Inflammatory macrophage treated with lipopolysaccharide for 4 hours (primary cell): ENCODE measurements at places on chromosomes 1 and 21.
A peak's percentile ranks its signal among the peaks of the same experiment; 100 is the strongest.

DNA sequence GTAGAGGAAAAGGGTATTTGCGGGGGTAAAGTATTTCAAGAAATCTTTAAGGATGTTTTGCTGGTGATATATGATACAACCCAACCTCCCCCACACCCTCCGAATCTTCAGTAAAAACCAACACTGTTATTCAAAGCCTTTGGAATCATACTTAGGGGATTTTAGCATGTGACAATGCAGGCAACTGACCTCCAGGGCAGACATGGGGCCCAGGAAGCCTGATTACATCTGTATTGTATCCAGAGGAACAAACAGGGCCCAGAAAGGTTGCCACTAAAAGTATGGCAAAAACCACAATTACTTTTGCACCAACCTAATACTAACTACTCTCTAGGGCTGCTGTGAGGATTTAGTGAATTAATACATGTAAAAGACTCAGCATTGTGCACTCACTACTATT, 43.9 kb upstream of the CNN3 start:
- DNase-seq: no peak

- DNase-seq: no peak
These were observed 145.6 kb downstream of the HMGB4 start for GRCh38 chr1:34009340-34009985.

- DNase-seq: no peak
These were observed 329.0 kb downstream of the OLFM3 start for GRCh38 chr1:101667761-101668160.

DNA sequence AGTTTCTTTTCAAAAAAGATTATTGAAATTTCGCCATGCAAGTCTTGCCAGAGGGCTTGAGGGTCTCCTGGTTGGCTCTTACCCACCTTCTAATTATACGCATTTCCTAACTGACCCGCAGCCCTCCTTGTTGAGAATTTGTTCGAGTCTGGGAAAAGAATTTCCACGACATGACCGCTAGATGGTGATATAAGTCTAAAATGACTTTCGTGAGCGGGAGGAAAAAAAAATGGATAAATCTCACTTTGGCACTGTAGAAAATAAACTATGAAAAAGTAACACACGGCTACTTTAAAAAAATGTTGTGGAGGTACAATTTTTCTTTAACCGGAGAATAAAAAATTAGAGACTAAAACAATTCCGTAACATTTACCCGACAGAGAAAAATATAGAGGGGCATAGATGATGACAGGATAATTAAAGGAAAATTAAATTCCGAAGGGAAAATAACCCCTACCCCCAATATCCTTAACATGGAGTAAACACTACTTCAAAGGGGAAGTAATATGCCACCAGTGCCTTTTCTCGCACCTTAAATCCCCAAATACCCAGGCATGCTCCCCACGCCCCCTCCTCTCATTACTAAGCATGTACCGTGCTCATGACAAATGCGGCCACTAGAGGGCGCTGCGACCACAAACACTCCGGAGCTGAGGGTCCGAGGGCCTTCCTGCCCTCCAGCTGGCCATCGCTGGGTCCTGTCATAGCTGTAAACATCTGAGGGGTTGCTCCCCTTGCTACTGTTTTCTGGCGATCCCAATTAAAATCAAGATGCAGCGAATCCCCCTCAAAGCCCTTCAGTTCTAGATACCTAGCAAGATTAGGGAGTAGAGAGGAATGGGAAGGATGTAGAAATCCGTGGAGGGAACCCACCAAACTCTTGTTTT, 266.9 kb downstream of the ASTN1 start:
- peak; percentile 42 for DNase-seq

GRCh38 chr1:68276448-68276847, 44.1 kb upstream of the WLS start:
- DNase-seq: no peak

DNA sequence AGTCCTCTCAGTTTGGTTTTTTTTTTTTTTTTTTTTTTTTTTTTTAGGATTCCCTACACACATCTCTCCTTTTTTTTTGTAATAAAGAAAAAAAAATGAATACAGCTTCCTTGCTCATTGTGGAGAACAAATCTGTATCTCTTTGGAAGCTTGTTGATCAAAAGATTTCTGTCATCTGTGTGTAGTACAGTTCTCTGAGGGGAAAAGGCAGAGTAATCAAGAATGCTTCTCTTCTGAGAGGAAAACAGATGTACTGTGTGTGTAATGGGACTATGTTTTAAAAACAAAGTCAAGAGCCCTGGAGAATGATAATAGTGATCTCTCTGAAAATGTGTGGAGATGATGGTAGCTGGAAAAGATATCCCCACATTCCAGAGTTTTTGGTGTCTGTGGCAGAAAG, 16.5 kb upstream of the ROR1 start:
- no peak for DNase-seq

DNA sequence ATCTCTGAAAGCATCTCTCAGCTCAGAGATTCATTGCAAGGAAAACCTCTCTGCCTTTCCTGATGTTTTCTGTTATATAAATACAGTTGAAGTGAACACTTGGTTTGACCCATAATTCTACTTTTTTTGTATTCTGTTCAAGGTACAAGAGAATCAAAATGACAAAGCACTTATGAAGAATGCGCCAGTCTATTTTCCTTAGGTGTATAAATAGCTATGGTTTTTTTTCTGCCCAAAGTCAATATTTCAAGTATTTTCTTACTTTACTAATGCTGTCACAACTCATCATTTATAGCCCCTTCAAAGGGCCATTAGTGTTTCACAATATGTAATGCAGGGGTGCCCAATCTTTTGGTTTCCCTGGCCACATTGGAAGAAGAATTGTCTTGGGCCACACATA, 142.5 kb upstream of the C1orf105 start:
- DNase-seq: no peak

DNA sequence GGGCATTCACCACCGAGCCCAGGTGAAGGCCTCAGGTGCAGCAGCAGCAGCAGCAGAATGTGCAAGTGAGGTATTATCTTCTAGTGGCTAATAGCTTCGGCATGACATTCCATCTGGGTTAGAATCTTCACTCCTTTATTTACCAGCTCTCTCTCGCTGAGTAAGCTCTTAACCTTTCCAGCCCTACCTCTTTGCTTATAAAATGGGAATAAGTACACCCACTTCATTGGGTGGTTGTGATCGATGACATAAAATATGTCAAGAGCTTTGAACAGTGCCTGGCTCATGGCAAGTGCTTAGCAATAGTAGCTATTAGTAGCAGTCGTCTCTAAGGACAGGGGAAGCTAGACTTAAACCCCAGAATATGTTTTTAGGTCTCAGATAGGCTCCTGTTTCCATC, 149.5 kb downstream of the NOS1AP start:
- no peak for DNase-seq

DNA sequence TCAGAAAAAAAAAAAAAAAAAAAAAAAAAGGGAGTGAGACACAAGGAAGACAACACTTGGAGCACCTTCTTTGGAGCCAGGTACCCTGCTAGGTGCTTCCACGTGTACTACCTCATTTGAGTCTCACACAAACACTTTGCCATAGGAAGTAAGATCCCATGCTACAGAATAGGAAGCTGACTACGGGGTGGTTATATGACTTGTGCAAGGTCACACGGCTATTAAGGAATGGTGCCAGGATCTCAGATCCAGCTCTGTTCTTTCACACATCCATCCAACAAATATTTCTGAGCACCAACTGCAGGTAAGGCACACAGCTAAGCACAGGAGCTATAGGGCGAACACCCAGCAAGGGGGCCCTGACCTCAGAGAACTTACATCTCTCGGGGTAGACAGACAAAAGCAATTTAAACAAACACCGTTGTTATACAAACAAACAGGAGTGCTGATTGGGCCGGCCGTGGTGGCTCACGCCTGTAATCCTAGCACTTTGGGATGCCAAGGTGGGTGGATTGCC, 22.4 kb downstream of the PTAFR start:
- DNase-seq: peak; percentile 39

GRCh38 chr1:76867342-76868130, at the start of gene ST6GALNAC5:
Gene ST6GALNAC5 (plus strand): TSS chr1:76867480.
- no peak for DNase-seq

DNA sequence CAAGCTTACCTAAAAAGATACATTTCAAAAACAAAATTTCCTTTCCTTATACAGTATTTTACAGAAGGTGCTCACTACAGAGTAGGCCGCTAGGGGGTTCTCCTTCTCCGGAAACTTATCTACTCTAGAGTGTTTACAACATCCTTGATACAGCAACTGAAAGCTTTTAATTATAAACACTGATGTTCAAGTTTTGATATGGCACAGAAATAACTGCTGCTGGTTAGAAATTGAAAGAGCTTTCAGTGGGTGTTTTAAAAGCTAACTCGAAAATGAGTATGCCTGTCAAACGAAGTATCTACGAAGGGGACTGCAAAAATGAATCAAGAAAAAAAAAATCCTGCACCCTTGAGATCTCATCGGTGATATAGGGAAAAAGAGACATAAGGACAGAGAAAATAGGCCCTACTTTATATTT, 1.0 kb downstream of the YOD1 start:
- peak; percentile 73 for DNase-seq

DNA sequence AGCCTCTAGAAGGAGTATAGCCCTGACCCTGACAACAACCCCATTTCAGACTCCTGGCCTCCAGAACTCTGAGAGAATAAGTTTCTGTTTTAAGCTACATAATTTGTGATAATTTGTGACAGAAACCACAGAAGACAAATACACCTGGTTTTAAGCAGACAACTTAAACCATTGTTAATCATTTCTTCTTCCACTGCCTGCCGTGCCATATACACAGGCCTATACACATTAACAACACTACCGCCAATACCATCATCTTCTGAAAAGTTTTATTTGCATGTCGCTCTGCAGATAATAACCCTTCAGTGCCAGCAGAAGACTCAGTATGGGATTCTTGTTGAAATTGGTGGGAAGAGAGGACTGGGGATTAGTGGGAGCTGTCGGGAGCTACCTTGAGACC, 39.9 kb upstream of the KRTAP19-8 start:
- no peak for DNase-seq

- DNase-seq: no peak
These were observed 398.3 kb downstream of the KCNT2 start for GRCh38 chr1:196209983-196210382.

GRCh38 chr1:35432231-35432630, 125.0 kb downstream of the KIAA0319L start:
- no peak for DNase-seq

- no peak for DNase-seq
These were observed 231.1 kb upstream of the SGIP1 start for GRCh38 chr1:66302815-66303214.

- DNase-seq: no peak
These were observed 876 bp downstream of the SLAMF8 start for GRCh38 chr1:159827549-159827948.

GRCh38 chr1:96999191-96999590, 277.6 kb downstream of the PTBP2 start:
- DNase-seq: no peak

DNA sequence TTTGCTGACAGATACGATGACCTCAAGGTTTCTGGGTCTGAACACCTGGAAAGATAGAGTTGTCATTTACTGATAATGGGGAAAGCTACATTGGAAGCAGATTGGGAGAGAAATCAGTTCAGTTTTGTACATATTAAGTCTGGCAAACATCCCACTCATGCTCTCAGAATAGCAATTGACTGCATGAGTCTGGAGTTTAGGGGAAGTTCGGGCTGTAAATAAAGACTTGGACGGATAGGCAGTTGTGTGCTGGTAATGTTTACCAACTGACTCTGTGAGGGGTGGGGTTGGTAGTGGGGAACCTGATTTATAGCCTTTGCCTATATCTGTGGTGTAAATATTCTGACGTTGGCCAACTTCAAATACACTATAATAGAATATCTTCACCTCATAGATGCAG, 4.0 kb downstream of the H6PD start:
- DNase-seq: peak; percentile 78

GRCh38 chr1:172837816-172838679, 179.1 kb downstream of the FASLG start:
- peak; percentile 8 for DNase-seq

GRCh38 chr1:30319765-30320580, 403.4 kb downstream of the MATN1 start:
- no peak for DNase-seq

DNA sequence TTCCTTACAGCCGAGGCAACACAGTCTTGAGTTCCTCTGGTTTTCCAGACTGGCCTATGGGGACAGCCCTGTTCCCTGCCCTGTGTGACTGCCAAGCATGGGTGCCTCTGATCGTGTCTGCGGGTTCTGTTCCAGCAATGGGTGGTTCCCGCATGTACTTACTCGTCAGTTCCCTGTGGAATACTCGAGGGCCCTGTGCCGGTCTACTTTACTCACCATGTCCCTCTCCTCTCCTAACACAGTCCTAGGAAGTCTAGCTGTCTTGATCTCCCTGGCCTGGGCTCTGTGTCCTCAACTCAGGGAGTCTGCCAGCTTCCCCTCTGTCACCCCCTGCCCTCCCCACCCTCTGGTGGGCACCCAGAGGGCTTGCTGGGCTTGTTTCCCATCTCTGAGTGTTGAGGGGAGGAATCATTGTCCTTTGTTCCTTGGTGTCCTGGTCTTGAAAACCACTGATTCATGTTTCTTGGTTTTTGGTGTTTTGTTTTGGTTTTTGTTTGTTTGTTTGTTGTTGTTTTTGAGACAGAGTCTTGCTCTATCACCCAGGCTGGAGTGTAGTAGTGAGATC, 36.0 kb downstream of the TRAPPC10 start:
- no peak for DNase-seq

- DNase-seq: no peak
These were observed 40.7 kb downstream of the RPS6KA1 start for GRCh38 chr1:26570287-26570686.

DNA sequence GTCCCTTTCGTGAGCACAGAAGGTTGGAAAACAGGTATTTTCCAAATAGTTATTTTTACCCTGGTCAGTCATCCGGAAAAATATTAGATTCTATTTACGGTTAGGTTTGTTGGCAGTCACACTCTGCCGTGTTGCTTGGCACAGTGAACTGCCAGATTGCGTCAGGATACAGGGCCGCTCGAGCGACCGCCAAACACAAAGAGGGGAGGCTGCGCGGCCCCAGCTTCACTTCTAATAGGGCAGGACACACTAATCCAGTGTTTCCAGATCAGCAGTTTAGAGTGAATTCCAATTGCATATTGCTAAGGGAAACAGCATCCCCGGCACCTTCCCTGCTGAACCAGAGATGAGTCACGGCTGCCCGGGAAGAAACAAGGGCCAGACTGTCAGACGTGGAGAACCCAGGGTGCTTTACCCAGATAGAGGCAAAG, 22.9 kb downstream of the UMODL1 start:
- no peak for DNase-seq

DNA sequence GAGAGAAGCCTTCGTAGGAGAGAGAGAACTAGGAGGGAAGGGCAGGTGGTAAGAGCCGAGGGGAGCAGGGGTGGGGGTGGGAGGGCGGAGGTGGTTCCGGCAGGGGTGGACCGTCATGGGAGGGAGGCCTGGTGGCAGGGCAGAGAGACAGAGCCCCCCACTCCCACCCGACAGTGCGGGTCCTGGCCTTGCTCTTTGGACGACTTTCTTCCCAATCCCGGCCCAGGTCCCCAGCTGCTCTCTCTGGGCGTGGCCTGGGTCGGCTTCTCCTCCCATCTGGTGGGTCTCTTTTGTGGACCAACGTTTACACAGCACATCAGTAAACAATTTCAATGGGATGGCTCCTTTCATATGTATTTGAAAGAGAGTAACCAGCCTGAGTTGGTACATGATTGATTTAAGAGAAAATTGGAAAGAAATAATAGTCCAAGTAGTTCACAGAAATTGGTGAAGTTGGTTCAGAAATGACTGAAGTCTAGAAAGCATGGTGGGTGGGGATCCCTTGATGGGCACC, 56.9 kb downstream of the LDLRAD2 start:
- DNase-seq: no peak
